Trophoblast cell (in vitro differentiated cells and primary cell): ENCODE measurements at places on chromosomes 3 and 15.

GRCh38 chr15:84783493-84784251 is 33.5 kb upstream of the ALPK3 start:
- no peak for DNase-seq

DNA sequence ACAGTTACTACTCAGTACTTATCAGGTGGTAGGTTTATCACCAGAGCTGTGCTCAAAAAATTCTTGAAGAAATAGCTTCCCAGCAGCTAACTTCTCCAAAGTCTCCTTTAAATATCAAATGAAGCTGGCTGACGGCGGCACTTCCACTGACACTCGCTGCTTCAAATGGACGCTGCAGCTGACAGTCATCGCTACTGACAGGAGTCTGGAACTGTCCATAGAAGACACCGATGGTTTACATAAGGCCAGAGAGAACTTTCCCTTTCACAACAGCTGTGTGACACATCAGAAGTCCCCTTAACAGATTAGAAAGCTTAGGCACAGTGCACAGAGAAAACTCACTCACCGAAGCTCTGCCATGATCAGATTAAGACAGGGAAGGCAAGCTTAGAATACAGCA is 270.2 kb downstream of the SHOX2 start:
- no peak for DNase-seq

DNA sequence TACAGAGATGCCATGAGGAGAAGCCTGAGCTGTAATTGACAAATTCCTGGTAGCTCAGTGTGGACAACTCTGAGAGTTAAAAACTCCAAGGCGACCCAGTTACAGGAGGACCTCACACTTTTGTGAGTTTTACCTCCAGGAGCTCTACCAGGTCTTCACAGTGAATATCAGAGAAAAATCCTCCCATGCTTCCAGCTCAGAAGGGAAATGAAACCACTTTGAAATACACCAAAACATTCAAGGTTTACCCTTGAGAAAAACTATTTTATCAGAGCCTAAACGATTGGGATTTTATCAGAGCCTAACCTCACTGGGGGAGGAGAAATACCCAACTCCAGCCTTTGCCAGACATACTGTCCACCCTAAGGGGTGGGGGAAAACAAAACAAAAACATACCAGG is 52.4 kb downstream of the MCCC1 start:
- no peak for DNase-seq

- no peak for DNase-seq
Observed at GRCh38 chr3:79845546-79845945, 77.7 kb upstream of the ROBO1 start.

GRCh38 chr3:181134873-181135272 is 145.3 kb upstream of the DNAJC19 start:
- no peak for DNase-seq

DNA sequence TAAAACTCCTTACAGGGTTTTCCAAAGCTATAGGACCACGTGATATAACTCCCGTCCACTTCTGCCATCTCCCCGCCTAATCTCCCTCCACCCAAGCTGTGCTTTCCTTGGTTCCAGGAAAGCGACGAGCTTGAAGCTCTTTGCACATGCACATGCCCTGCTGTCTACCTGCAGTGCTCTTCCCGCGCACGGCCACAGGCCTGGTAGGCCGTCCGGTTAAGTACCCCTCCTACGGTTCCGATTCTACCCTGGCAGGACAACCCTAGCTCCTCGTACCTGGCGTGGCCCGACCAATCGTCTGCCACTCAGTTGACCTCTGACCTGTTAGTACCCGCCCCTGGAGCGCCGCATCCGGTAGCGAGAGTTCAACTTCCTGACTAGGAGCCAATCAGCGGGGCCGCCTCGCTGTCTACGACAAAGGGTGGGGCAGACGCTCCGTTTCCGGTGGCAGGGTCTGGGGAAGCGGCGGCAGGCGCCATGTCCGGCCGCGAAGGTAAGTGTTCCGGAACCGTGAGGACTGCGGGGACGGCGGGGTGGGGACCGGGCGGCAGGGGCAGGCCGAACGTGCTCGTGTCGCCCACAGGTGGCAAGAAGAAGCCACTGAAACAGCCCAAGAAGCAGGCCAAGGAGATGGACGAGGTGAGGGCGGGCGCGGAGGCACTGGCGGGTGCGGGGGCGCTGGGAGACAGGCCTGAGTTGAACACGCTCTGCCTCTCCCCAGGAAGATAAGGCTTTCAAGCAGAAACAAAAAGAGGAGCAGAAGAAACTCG is at the start of the genes CCDC51 and TMA7:
TSS of gene CCDC51 (minus strand) at position 300 of the 770 bp plus-strand sequence. CDS start 4,991 bp downstream, outside the sequence.
TSS of gene TMA7 (plus strand) at position 438 of the 770 bp plus-strand sequence. CDS start at position 478, 40 bp downstream.
- DNase-seq: peak; percentile 99

- no peak for DNase-seq
Observed at GRCh38 chr3:184786280-184786941, 25.6 kb upstream of the VPS8 start.

DNA sequence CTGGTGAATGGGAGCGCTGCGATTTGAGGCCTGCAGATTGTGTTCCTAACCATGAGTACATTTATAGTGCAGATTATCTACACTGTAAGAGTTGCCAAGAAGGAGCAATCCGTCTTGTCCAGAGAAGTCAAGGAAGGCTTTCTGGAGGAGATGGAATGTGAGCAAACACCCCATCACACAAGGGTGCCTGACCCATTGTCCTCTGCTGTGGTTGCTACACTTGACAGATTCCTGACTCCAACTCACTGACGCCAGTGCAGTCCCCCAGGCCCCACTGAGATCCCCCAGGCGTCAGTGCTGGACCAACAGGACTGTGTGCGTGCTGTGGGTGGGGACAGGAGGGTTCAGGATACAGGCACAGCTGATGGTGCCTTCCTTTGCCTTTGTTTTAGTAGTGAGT is 135.9 kb upstream of the TPM1 start:
- no peak for DNase-seq

DNA sequence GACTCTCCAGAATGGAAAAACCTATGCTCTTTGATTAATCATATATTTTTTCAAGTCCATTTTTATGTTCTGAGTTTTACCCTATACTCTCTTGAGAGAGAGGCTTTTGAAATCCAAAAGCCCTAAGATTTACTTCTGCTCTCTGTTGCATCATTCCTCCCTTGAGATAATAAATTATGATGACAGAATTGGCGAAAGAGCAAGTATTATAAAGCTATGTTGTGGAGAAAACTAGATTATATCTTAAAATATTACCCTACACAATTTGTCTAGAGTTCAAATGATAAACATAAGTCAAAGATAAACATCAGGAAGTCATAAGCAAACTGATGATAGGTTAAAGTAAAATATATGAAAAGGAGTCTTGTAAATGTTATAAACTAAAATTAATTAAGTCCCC is 293.4 kb upstream of the MME start:
- DNase-seq: no peak

DNA sequence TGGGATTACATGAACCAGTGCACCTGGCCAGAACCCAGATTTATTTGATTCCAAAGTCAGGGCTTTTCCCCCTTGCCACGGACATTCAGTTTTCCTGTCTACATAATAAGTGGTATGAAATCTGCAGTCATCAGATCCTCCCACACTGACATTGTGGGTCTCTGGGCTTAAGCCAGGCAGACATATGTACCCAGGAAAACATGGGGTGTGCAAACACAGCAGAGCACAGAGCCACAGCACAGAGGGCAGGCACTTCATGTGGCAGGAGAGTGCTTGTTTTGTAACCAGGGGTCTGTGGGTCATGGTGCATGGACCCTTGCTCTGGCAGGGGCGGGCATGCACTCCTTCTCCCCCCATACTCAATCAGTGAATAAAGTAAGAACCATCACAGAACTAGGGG is 6.1 kb upstream of the ABTB1 start:
- no peak for DNase-seq
